Cortex of kidney (tissue), 1 donor: ENCODE measurements at places on chromosomes 12 and 14.

DNA sequence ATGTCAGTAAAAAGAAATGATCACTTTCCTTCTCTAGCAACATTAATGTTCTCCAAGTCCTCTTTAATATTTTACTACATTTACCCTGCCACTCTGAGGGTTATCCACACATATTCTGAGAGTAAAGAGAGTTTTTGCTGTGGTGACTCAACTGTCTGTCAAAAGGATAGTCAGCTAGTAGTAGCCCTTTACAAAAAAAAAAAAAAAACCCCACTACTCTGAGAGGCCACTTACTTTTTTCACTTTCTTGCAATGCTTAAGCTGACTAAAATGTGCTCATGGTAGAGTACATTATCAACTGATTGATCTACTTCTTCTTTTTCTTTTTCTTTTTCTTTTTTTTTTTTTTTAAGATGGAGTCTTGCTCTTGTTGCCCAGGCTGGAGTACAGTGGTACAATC is 27.6 kb upstream of the PPM1A start:
- DNase-seq, result no peak

DNA sequence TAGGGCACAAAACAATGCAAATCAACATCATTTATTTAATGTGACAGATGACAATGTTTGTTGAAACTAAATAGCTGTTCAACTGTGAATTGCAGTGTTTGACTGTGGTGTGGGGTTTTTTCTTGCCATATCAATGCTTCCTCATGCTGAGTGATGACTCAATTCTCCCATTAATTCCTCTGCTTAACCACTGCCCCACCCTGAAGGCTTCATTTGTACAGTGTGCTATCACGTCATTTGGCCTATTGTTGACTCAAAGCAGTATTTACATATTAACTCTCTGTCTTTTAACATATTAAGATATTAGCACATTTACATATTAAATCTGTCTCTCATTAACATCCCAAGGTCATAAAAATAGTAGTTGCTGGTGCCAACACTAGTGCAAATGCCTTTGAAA is 164.8 kb upstream of the NRXN3 start:
- DNase-seq, result no peak

- no peak for DNase-seq
These were observed 198.0 kb upstream of the DCN start for GRCh38 chr12:91380631-91381030.

GRCh38 chr14:99791476-99792209 is 1.6 kb upstream of the EML1 start:
- no peak for DNase-seq

DNA sequence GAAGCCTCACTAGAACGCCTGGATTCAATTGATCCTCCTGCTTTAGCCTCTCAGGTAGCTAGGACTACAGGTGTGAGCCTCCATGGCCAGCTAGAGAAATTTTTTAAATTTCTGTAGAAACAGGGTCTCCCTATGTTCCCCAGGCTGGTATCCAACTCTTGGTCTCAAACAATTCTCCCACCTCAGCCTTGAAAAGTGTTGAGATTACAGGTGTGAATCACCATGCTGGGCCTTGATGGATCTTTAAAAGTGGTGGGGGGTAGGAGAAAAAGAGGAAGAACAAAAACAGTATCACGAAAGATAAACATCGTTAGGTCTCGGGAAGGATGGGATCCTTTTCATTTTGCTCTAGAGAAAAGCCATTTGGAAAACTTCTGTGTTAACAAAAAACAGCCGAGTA is 4.5 kb downstream of the GYS2 start:
- DNase-seq, result no peak

DNA sequence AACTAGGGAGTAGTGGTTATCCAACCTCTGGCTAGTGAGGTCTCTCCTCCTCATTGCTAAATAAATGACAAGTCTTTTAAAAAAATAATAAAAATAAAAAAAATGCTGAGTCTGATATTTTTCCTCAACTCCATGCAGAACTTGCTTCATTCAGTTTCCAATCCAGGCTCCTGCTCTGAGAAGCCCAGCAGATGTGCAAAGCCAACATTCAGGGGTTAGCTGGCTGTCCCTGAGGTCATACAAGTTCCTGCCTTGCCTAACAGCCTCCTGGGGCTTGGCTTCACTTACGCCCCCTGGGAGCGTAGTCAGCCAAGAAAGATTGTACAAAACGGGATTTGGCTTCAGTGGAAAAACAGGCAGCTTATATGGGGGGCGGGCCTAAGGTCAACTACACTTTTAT is 23.3 kb downstream of the RTRAF start:
- DNase-seq, result no peak

DNA sequence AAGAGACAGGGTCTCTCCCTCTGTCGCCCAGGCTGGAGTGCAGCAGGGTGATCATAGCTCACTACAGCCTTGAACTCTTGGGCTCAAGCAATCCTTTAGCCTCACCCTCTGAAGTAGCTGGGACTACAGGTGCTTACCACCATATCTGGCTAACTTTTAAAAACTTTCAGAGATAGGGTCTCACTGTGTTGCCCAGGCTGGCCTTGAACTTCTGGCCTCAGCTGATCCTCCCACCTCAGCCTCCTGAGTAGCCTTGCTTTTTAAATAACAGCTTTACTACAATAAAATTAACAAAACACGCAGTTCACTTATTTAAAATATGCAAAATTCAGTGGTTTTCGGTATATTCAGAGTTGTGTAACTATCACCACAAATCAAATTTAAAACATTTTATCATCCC is 79.0 kb downstream of the RCOR1 start:
- DNase-seq, result no peak

GRCh38 chr14:68718023-68718990 is 74.6 kb downstream of the ZFP36L1 start:
- DNase-seq, result no peak
